CD4-positive, alpha-beta T cell treated with Interleukin-2 at 100 ng/mL for 4 hours (primary cell): ENCODE measurements at places on chromosomes 7 and 10.

GRCh38 chr10:31769564-31769963 is 159.1 kb downstream of the ARHGAP12 start:
- DNase-seq = no peak

GRCh38 chr7:150903606-150904005 is 51.3 kb downstream of the AOC1 start:
- DNase-seq = no peak

- DNase-seq = no peak
Observed at GRCh38 chr7:38574086-38574485, 57.1 kb downstream of the AMPH start.

GRCh38 chr10:5147255-5147980 is 37.5 kb downstream of the AKR1C8 start:
- DNase-seq = no peak

DNA sequence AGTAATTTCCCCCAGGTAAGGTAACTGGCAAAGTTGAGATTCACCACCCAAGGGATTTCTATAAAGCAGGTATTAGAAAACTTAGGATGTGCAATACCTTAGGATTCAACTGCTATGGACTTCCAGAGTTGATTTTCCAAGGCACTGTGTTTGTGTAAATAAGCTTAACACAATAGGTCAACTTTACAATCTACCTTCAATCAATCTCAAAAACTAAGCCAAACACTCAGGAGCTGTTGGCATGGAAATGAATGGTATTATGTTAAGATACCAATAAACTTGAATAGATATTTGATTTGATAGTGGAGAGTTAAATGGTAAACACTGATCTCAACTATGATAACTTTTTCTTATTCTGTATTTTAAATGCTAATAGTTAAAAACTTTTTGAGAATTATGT is 762 bp upstream of the SEMA3E start:
- no peak for DNase-seq

DNA sequence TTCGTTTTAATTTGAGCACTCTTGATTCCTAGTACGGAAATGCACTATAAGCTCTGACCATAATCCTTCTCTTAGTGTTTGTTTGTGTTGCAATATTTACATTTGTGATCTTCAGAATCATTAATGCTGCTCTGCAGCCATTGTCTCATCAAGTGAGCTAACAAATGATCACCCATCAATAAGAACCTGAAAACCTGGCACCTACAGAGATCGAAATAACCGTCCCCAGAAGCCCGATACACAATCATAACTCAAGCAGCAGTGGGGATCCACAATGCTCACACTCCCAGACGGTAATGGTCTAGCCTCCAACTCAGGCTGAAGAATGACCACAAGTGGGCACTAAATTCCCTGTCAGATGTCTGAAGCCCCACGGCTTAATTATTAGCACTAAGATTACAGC is 156.0 kb upstream of the NFE2L3 start:
- no peak for DNase-seq

DNA sequence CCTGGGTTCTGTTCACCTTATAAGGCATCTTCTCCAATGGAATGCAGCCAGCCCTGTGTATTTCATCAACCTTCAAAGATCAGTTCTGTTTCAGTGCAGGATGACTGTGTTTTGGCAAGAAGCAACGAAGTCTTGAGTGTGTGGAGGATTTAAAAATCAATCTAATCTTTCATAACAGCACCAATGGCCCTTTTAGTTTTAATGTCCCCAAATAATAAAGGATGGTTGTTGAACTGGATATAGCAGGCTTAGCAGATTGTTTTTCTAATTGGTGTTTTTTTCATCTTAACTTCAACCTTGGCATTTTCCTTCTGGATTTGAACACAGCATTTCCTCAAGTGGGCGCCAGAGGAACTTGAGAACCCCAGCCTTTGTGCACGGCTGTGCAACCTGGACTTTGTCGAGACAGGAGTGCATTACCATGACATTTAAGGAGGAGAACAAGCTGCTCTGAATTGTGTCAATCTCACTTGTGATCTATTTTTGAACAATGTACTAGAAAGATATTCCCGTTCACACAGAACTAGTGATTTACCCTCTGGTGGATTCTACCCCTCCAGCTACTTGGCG is 313.3 kb upstream of the AKR1E2 start:
- DNase-seq = no peak

GRCh38 chr10:68296843-68297663 is 34.8 kb upstream of the HNRNPH3 start:
- no peak for DNase-seq

- DNase-seq = no peak
Observed at GRCh38 chr10:32949221-32949678, 8.8 kb downstream of the ITGB1 start.

DNA sequence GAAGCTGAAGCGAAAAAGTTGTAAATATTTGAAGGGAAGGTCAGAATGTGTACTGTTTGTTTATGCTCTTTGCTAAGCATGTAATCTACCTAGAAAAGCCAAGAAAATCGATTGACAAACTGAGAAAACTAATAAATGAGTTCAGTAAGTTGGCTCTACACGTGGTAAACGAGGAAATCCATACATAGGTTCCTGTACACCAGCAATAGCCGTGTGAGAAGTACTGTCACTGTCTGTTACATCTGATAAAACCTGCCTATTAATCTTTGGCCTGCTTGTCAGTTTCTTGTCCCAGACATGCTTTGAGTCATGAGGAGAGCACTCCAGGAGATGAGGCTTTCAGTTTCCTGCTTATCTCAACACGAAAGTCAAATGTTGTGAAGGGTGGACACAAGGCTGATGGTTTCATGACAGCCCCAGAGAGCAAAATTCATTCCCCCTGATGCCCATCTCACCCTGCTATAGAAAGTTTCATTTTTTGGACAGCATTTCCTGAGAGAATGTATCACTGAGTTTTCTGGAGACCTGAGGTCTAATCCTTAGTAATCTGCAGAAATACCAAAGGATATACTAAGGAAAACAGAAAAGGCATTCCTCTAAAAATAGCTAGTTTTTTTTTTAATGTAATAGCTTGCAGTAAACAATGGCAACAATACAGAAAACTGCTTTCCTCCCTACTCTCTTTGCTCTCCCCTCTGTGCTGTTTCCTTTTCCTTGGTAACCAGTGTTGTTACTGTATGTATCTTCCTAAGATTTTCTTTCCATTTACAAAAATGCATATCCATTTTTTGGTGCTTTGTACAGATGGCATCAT is 18.8 kb downstream of the BMPR1A start:
- DNase-seq = no peak

- no peak for DNase-seq
Observed at GRCh38 chr7:105776986-105777910, 99.2 kb downstream of the ATXN7L1 start.

DNA sequence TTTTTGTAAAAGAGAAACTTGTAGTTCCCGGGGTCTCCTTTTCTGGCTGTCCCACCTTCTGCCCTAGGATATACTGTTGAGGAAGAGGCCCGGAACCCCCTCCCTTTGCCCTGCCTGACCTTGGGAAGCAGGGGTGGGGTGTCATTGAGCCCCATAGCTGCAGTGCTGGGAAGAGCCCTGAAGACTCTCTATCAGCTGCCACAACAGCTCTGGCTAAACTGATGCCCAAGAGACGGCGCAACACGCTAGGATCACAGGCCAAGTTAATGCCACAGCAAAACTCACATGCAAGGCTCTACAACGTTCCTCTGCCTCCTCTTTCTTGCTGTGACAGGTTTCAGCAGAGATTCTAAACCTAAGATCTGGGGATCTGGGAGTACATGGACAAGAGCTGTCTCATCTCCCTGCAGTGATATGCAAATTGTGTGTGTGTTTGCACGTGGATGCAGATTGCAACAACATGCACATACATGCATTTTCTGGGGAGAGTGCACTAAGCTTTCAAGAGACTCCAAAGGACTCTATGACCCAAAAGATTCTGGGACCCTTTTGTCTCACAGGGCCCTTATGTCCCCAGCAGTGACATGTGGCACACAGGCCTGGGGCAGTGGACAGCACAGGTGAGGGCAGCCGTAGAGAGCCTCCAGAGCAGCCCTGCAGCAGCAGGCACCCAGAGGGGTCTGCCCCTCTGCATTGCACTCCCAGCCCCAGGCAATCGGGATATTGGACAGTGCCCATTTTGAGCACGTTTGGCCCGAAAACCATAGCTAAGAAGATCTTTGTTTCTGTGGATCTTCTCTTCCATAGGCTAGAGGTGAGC is 2.5 kb downstream of the RASSF4 start:
- no peak for DNase-seq

- no peak for DNase-seq
Observed at GRCh38 chr7:54664235-54665228, 94.5 kb downstream of the SEC61G start.

DNA sequence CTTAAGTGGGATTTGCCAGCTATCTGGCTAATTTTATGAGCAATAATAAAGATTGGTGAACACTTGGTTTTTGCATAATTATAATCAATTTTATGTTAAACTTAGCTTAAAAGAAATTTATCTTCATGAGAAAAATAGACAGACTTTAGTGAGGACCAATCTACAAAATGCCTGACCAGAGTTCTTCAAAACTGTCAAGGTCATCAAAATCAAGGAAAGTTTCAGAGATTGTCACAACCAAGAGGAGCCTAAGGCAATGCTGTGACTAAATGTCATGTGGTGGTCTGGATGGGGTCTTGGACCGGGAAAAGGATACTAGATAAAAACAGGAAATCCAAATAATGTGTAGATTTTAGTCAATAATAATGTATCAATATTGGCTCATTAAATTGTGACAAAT is 17.7 kb upstream of the FAM170B start:
- DNase-seq = no peak

- DNase-seq = peak; percentile 41
Observed at GRCh38 chr10:124992462-124993344, 50.8 kb downstream of the ZRANB1 start.

DNA sequence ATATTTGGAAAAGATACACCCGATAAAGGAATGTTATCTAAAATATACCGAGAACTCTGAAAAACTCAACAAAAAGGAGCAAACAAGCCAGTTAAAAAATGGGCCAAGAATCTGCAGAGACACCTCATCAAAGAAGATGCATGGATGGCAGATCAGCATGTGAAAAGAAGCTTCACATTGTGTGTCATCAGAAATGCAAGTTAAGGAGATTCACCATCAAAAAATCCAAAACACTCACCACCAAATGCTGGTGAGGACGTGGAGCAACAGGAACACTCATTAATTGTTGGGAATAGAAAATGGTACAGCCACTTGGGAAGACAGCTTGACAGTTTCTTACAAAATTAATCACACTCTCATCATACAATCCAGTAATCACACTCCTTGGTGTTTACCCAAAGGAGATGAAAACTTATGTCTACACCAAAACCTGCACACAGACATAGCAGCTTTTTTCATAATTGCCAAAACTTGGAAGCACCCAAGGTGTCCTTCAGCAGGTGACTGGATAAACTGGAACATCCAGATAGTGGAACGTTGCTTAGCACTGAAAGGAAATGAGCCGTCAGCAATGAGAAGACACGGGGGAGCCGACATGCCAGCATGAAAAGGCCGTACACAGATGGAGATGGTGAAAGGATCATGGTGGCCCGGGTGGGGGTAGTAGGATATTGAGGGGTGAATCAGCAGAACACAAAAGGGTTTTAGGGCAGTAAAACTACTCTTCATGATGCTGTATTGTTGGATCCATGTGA is 27.9 kb upstream of the PWWP2B start:
- DNase-seq = no peak

GRCh38 chr10:86194684-86195083 is 171.9 kb downstream of the GRID1 start:
- DNase-seq = no peak

DNA sequence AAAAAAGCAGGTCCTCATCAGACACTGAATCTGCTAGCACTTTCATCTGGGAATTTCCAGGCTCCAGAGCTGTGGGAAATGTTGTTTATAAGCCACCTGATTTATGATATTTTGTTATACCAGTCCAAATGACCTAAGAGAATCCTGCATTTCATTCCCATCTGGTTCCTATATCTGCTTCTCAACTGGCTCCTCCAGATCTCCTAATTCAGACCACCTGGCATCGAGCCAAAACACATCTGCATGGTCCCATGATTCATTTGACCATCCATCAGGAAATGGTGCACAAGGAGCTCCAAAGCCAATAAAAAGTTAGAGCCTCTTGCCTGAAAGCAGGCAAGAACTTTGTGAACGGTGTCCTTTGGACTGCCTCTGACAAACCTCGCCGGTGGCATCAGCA is 108.9 kb downstream of the IPMK start:
- no peak for DNase-seq

DNA sequence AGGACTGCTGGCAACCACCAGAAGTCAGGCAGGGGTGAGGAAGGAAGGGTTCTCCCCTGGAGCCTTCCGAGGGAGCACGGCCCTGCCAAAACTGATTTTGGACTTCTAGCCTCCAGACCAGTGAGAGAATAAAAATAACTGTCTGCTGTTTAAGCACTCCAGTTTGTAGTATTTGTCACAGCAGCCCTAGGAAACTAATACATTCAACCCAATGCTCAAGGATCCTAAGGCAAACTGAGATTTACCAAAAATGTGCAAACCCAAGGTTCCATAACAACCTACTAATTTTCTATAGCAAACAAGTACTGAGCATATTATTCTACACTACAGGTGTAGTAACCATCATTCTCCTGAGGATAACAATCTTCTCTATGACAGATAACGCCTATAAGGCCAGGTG is 18.6 kb downstream of the ARHGAP12 start:
- no peak for DNase-seq

- DNase-seq = no peak
Observed at GRCh38 chr10:116044801-116045248, 228.2 kb downstream of the GFRA1 start.

DNA sequence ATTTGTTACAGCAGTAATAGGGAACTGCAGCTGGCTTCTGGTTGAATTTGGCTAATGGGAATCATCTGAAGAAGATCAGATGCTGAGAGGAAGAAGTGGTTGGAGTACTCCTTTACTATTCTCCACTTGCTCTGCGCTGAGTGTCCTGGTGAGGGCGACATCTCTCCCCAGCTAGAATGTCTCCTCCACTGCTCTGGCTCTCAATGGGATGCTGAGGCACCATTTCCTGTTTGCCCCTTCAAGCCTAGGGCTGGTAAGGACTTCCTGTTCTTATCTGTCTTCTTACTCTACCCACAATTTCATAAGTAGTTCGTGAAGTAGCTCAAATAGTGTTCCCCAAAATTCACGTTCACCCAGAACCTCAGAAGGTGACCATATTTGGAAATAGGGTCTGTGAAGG is 43.2 kb upstream of the TES start:
- DNase-seq = peak; percentile 21

DNA sequence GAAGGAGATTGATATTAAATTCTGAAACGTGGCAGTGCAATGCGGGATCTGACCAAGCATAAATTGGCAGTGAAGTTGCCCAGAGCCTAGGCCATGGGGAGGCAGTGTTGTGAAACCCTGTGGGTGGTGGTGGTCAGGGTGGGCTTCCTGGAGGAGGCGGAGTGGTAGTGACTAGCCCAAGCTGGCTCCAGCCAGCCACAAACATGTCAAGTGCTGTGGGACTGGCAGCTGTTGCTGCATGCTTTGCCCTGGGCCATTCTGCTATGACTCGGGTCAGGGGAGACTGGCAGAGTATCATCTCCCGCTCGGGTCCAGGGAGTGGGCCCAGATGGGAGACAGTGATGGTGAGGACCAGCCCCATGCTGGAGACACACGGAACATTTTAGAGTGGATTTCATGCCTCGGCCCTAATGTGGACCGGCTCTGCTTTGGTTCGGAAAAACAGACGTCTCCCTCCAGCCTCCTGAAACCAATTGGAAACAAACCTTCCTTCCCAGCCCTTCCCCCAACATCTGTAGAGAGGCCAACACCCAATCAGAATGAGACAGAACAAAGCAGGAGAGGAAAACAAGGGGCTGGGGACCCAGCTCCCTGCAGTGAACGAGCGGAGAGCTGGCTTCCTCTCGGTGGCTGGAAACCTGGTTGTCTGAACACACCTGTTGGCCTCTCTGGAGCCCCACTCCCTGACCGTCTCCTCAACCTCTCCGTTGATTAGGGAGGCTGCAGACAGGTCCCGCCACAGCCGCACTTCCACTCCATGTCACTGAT is 58.2 kb downstream of the TMEM270 start:
- no peak for DNase-seq
